Right forelimb (tissue), 1 donor: ENCODE measurements at places on chromosomes 16 and 17.

- no peak for DNase-seq
Measured at GRCh38 chr17:31048780-31049179, 46.0 kb upstream of the NF1 start.

GRCh38 chr17:48578616-48579470 is 693 bp upstream of the HOXB4 start:
- DNase-seq: no peak

- no peak for DNase-seq
Measured at GRCh38 chr16:83176802-83177201, 550.0 kb downstream of the CDH13 start.

DNA sequence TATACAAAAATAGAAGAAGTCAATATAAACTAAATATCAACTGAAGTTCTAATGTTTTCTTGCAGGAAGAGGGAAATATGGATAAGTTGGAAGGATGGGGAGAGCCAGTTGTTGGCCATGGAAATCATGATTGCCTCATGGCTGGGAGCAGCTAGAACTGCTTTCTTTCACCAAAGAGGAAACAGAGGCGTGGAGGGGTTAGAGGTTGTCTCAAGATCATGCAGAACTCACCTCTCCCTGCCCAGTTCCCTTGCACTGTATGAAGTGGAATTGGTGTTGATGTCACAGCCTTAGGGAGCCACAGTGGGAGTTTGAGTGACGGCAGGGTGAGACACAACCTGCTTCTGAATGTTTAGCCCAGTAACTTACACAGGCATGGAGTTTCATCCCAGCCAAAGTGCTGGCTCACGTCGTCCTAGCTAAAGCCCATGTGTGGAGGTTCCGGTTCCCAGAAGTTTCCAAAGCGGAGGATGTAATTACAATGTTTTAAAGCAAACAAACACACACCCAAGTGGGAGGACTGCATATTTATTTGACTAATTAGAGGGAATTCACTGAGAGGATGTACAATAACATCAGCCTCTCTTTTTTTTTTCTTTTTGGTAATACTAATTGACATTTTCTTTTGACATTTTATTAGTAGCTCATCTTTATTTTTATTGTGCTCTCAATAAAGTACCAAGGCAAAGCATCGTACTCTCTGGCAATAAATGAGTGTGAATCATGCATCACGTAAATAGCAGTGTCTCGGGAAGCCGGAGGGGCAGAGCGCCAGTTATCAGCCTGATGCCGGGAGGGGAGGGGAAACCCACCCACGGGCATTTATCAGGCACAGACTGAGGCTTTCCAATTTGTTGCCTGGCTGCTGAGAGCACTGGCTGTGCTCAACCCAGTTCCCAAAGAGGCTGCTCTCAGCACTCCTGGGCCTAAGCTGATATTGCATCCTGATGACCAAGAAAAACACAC is 118.7 kb upstream of the CDH5 start:
- DNase-seq: no peak

DNA sequence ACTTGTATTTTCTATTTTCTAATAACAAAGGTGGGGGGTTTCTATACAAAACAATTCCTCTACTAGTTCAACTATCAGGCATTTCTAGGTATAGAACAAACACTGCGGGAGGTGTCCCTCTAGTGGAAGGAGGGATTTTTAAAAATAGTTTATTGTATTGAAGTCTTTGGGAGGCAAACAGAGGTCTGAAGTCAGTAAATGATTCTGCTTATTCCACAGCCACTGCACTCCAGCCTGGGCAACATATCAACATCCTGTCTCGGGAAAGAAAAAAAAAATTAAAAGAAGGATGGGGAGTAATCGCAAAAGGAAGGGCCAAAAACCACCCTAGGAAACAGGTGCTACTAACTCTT is 648 bp upstream of the ERCC4 start:
- DNase-seq: no peak

GRCh38 chr17:62823111-62823893 is 15.2 kb upstream of the MARCHF10 start:
- no peak for DNase-seq

DNA sequence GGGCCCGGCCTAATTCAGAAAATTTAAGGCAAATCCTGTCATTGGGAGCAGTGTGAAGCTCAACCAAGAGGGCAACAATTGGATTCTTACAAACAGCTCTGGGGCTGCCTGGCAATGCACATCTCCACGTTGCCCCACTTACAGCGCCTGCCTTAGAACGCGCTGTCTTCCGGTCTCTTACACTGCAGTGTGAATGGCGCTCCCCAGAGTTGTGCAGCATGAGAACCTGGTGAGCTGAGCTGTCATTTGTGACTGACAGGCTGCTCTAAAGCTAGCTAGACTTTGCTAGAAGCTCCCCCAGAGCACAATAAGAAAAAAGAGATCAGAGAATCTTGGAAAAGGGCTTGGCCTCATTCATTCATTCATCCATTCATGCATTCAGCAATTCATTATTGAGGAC is 64.5 kb upstream of the PLCG2 start:
- DNase-seq: no peak

- no peak for DNase-seq
Measured at GRCh38 chr17:45905814-45906213, 11.5 kb downstream of the MAPT start.

DNA sequence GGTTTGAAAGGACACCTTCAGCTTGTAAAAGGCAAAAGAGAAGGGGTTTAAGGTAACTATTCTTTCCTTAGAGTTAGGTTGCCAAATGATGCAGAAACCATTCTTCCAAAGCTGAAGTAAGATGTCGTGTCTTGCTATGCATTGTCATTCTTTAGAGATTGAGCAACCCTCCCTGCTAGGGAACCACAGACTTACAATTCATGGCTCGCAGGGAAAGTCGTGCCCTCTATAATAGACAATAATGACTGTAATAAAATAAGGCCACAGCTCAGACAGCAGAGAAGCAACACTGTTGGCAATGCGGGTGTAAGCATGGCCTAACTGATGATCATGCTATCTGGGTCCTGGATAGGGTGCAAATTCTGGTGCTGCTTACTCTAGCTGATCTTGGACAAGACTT is 129.6 kb upstream of the CDH13 start:
- DNase-seq: no peak

- DNase-seq: no peak
Measured at GRCh38 chr16:22181843-22182242, 19.5 kb downstream of the SDR42E2 start.

DNA sequence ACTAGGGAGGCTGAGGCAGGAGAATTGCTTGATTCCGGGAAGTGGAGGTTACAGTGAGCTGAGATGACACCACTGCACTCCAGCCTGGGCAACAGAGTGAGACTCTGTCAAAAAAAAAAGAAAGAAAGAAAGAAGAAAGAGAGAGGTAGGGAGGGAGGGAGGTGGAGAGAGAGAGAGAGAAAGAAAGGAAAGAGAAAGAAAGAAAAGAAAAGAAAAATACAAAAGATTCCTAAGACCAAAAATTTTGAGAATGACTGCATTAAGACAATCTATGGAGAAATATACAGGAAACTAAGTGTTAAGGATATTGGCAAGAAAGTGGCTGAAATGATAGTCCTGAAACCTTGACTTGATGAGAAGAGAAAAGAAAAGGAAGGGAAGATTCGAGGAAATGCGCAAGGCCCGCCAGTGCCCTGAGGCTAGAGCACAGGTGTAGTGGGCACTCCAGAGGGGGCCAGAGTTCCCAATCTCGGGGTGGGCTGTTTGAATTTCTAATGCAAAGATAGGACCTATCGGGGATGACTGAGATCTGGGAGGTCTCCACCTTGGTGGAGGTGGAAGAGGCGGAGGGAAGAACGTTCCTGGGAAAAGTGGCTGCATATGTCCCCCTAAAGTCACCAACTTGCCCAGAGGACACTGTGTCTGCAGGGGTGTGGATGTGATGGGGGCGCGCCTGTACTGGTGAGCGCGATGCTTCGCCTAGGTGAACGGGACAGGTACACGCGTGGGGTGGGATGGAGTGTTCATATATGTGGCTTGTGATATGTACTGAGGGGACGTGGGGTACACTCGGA is 654 bp upstream of the SCNN1B start:
- no peak for DNase-seq

GRCh38 chr16:89981414-89981813 is 32.9 kb downstream of the DEF8 start:
- DNase-seq: no peak

DNA sequence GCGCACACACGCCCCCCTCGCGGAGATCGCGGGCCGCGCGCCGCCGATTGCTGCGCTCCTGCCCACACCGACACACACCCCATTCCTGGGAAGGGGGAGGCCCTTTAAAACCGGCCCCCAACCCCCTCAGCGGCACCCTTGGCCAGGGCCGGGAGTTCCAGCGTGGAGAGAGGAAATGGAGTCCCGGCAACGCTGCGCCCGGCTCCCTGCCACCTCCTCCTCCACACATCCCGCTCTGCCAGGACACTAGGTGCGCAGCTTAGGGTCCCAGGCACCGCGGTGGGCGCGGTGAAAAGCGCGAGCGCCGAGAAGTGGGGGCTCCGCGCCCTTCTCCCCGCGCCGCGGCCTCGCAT is 397 bp downstream of the CDC42EP4 start:
- DNase-seq: no peak

- no peak for DNase-seq
Measured at GRCh38 chr16:24946155-24946554, 69.0 kb downstream of the ARHGAP17 start.

GRCh38 chr17:12478311-12478710 is 187.4 kb upstream of the MYOCD start:
- DNase-seq: no peak

DNA sequence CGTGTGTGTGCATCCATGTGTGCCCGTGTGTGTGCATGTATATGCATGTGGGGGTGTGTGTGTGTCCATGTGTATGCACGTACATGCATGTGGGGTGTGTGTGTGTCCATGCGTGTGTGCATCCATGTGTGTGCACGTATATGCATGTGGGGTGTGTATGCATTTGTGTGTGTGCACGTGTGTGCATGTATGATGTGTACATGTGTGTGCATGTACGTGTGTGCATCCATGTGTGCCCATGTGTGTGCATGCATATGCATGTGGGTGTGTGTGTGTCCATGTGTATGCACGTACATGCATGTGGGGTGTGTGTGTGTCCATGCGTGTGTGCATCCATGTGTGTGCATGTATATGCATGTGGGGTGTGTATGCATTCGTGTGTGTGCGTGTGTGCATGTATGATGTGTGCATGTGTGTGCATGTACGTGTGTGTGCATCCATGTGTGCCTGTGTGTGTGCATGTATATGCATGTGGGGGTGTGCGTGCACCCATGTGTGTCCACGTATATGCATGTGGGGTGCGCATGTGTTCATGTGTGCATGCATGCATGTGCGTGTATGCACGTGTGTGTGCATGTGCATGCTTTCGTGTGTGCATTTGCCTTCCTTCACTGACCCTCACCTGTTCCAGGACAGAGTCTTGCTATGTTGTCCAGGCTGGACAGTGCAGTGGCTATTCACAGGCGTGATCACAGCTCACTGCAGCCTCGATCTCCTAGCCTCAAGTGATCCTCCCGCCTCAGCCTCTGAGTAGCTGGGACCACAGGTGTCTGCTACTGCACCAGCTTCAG is 129.6 kb upstream of the TNRC6C start:
- no peak for DNase-seq

DNA sequence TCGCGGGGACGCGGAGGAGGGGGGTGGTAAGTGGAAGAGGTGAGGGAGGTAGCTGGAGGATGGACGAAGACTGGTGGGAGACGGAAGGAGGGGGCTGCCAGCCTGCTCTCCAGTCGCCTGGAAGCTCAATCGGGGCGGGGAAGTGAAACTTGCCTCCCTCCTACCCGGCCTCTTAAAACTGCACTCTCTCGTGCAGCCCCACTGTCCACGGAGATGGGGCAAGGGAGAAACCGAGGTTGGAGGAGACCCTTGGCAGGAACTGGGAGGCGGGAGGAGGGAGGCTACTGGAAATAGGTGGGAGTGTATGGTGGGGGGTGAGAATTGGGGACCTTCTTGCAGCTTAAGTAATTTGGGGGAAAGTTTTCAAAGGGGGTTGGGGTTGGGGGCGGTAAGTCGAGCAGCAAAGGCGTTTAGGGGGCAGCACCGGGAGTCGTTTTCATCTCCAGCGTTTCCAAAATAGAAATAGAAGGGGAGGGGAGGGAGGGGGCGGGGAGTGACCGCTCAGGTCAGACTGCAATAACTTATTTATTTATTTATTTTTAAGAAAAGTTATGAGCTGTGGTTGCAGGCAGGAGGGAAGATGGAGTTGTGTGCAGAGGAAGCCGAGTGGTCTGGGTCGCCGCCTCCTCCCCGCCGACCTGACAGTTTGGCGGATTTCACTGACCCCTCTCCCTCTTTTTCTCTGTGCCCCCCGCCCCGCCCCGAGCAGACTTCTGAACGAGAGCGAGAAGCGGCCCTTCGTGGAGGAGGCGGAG is 1.4 kb downstream of the SOX9 start:
- DNase-seq: peak; percentile 59

DNA sequence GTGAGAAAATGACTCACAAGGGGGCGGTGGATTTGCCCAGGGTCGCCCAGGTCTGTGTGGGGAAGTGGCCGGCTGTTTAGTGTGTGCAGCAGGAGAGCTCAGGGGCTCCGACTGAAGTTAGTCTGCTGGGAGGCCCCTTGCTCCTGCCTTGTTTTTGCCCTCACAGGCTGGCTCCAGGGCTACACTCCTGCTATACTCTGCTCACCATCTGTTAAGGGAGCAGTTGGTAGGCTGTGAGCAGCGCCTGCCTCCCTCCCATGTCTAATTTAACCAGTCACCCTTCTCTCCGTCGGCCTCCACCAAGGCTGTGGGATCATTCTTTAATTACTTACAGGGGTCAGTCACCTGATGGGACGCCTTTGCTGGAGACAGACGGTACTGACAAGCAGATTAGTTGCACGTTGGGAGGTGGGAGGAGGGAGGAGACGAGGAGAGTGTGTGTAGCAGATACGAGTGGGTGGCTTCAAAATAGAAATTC is 35.5 kb downstream of the KSR1 start:
- DNase-seq: no peak

GRCh38 chr17:11644265-11645212 is 46.3 kb downstream of the DNAH9 start:
- DNase-seq: peak; percentile 67

DNA sequence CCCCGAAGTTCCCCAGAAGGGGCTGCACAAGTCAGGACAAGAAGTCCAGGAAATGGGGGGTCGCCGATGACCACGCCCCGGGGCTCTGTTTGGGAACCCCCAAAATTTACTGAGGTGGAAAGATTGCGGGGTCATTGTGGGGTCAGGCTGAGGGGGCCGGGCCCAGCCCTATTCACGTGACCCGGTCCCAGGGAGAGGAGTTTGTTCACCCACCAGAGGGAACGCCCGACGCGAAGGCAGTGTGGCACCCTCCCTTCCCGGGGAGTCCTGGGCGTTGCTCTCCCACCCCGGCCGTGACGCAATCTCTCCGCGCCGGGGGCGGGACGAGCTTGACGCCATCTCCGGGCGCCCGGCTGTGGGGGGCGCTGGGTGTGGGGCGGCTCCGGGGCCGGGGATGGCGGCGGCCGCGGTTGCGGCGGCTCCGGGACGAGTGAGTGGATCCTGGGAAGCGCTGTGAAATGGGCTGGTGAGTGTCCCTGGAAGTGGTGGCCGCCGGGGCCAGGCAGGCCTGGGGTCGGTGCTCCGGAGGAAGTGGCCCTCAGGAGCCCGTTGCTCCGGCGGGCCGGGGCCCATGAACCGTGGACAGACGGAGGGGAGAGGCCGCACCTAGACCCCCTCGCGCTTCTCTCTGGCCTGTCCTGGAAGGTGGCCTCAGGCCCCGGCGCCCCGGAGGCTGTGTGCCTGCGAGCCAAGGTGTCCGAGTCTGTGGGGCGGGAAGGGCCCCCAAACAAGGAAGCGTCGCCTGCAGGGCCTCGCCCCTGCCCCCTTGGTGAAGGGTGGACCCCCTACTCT is at the start of gene ATXN1L:
Gene ATXN1L, plus strand, starts transcription at position 338 of the 792 bp plus-strand sequence. CDS start 3,765 bp downstream, outside the sequence.
- peak; percentile 98 for DNase-seq
